ENCODE measurements at places on chromosomes 7 and 10.

DNA sequence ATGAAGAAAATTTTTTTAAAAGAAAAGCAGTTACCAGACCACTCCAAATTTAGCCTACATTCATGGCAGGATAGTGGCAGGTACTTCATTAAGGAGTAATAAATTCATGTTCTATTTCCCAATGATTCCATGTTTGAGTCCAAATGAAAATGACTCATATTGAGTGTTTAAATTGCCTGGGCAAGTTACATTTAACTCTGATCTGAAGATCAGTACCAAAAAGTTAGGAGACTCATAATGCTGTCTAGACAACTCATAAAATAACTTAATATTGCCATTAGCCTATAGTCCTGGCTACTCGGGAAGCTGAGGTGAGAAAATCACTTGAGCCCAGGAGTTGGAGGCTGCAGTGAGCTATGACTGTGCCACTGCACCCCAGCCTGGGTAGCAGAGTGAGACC lies 13.0 kb downstream of the BRAF start:
- peak; percentile 77 for DNase-seq

DNA sequence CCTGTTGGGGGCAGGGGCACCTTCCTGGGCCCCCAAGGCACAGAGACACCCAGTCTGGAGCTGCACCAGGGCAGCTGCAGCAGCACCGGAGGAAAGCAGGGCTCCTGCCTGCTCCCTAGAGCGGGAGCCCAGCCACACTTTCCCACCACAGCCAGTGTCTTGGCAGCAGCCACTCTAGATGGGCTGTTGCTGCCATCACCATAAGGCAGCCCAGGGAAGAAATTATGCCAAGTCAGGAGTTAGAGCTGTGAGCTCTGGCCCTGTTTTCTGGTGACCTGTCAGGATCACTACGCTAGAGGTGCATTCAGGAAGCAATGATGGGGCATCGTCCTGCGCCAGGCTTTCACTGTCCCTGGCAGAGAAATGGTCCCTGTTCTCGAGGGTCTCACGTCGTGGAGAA lies 38.0 kb upstream of the ZNRF2 start:
- DNase-seq, result no peak

DNA sequence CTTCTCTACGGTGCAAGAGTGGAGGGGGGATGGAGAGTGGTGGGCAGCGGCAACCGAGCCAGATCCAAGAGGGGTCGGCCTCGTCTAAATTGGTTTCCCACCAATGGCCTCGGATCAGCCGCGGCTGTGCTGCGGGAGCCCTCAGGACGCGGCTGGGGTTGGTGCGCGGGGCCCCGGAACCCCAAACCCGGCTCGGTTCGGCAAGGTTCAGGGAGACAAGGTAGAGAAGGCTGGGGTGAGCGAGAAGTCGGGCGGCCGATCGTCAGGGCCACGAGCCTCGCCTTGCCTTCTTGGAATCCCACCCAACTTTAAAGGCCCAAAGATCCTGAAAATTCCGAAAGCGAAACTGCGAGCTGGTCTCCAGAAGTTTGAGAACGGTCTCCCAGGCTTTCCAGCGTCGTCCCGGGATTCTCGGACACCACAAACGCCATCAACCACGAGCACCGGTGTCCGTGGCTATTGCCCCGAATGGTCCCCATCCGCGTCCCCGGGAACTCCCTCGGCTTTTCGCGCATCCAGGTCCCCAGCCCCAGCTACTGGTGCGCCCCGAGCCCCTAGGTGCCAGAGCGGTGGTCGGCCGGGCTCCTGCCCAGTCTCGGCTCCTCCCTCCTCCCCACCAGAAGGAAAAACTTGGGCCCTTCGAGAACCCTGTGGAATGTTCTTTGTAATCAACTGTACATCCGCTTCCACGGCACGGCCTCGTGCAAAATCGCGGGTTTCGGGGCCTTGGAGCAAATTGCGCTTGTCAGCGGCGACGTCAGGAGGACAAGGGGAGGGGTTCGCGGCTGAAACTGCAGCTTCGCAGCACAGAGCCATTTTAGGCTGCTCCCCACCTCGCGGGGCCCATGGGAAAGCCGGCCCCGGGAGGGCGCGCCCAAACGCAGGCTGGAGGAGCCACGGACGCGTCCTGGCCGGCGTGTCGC lies 3.2 kb downstream of the SFMBT2 start:
- no peak for DNase-seq

GRCh38 chr7:99210265-99210970 lies 2.5 kb upstream of the KPNA7 start:
- peak; percentile 100 for DNase-seq

DNA sequence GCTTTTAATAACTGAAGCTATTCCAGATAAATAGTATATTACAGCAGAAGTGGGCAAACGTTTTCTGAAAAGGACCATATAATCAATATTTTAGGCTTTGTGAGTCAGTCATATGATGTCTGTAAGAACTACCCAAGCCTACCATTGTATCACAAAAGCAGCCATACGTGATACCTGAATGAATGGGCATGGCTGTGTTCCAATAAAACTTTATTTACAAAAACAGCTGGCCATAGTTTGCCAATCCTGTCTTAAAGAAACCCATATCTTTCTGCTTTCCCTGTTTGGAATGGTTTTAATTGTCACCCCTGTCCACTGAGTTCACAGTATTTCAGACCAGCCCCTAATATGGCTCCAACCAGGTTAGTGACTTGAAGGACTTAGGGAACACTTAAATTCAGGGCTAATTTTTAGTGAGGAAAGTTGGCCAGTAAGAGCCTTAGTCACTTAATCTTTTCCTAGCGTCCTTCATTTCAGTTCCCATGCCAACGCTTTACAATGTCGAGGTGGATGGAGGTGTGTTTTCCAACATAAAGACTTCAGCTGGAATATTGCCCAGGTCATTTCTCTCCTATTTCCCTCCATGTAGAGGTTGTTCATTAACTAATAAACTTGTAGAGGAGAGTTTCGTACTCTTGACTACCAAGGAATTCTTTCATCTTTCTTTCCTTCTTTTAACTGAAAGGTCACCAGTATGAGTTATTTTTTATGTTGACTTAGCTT lies 184.5 kb downstream of the TRIL start:
- DNase-seq, result no peak

DNA sequence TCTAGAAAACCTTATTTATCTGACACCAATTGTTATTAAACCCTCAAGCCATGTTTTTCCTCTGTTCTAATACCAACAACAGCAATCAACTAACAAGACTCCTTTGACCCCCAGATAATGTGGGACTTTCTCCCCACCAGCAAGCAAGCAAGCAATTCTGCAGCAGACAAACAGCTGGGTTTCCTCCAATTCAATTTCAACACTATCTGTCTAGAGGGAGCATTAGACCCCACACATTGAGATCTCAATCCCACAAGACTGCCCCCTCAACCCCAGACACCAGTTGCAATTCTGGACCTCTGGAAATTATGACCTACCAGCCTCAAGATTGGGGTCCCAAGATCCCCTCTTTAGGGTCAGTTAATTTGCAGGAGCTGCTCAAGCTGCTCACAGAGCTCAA lies 89.4 kb upstream of the TMEM26 start:
- no peak for DNase-seq

GRCh38 chr10:7478727-7479457 lies 68.1 kb upstream of the SFMBT2 start:
- DNase-seq, result no peak

- peak; percentile 71 for DNase-seq
Observed at GRCh38 chr7:112495810-112496462, 15.1 kb downstream of the LSMEM1 start.

- DNase-seq, result no peak
Observed at GRCh38 chr10:124703778-124704427, 40.3 kb downstream of the FAM53B start.

GRCh38 chr10:11003679-11004078 lies 14.0 kb upstream of the CELF2 start:
- no peak for DNase-seq

DNA sequence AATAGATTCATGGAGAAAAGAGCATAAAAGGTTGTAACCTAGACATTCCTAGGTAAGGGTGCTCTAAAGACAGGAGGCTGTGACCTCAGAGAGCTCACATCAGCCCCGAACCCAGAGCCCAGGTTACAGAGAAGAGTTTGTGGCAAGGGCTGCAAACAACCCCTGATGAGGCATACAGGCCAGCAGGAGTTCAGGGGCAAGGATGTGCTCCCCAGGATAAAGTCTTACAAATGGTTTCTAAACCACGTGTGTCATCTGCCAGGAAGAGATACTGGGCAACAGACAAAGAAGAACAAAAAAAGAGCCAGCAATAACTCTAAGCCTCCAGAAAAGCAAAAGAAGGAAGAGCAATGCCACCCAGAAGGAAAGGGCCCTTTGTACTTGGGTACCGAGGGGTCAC lies 27.7 kb downstream of the NCAPG2 start:
- DNase-seq, result no peak

GRCh38 chr10:75472685-75473084 lies 41.3 kb downstream of the LRMDA start:
- no peak for DNase-seq

- DNase-seq, result peak; percentile 55
Observed at GRCh38 chr10:102605712-102606111, 38.6 kb upstream of the TRIM8 start.

Measured in bronchial epithelial cell (primary cell).